ENCODE measurements at places on chromosomes 5 and 9.

GRCh38 chr5:159440968-159441367 lies 110.7 kb upstream of the IL12B start:
- no peak for DNase-seq

- no peak for DNase-seq
These were observed 362.0 kb downstream of the IRX1 start for GRCh38 chr5:3957658-3958057.

DNA sequence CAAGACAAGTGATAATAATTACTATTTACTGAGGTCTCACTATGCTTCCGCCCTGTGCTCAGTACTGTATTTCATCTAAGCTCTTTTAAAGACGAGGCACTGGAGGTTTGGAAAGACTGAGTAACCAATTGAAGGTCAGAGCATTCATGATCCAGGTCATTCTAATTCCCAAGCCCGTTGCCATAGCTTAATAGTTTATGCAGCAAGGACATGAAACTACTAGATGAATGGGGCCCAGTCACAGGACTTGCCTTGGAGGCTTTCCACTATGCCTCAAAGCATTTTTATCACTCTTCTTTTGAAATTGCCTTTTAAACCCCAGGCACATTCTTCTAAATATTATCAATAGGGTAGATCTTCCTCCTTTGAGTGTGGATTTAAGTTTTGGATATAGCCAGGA lies 17.2 kb upstream of the NFIB start:
- no peak for DNase-seq

DNA sequence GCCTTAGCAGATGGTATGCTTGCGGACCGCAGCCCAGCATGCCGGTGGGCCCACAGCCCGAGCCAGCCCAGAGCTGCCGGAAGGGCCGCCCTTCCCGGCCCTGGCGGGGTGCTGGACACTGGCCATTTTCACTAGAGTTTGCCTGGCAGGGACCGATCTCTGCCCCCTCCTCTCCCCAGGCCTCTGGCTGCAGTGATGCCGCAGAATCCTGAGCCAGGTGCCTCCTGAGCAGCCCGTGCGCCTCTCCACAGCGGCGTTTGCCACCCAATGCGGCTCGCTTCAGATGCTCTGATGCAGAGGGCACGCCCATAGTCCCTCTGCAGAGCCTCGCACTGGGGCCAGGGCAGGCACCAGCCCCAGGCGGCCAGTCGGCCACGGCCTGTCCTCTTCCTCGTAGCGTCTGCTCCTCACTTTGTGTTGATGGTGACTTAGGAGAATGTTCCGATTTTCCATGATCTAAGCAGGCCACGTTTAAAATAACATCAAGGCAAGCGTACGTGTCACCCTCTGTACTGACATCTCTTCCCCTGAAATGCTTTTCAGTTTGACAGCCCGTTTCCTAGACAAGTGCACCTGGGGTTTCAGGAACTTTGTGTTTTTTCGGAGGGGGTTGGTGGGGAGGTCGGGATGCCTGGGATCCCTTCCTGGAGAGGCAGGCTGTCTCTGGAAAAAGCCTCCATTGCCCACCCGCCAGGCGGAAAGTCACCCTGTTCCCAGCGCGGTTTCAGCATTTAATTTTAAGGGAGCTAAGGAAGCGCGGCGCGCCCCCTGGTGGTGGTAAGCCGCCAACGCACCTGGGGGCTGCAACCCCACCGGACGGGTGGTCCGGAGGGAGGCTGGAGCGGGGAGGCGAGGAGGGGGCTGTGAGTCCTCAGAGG lies 29.8 kb upstream of the HMCN2 start:
- peak; percentile 86 for DNase-seq

GRCh38 chr5:136337788-136338187 lies 27.6 kb downstream of the TRPC7 start:
- no peak for DNase-seq

- peak; percentile 22 for DNase-seq
These were observed 2.6 kb upstream of the DAPK1 start for GRCh38 chr9:87494970-87495471.

GRCh38 chr9:127776924-127777289 lies 1.6 kb downstream of the SH2D3C start:
- no peak for DNase-seq

DNA sequence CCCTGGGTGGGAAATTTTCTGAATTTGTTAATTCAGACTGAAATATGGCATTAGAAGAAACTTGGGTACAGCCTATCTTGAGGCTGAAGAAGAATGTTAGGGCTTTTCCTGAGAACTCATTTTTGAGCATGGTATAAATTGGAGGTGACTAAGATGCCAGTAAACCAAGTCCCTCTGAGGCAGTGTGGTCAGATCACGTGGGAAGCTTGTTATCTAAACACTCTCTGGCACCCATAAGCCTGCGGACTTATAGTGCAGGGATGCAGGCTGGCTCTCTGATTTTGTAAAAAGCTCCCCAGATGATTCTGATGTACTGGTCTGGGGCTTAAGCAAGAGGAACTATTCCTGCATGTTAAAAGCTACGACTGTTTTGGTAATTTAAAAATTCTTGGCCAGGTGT lies 34.3 kb downstream of the MTMR12 start:
- DNase-seq: peak; percentile 9

- DNase-seq: no peak
These were observed 11.7 kb upstream of the FGF1 start for GRCh38 chr5:142697356-142698255.

- no peak for DNase-seq
These were observed 36.4 kb upstream of the CCDC152 start for GRCh38 chr5:42720251-42720650.

DNA sequence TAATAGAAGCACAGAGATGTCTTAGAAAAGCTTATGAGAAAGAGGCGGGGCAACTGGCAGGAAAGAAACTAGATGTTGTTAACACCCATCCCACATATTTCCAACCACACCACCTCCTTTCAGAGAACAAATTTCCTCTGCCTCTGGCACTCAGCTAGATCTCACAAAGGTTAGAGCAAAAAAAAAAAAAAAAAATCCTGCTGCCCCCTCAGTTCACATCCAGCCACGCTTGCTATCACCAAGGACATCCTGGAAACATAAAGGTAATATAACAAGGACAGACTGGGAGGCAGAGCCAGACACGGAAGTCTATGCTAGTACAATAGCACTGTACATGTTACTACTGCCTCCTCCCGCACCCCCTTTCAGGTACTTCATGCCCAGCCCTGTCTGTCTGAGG lies 238.0 kb upstream of the PTGER4 start:
- DNase-seq: no peak

DNA sequence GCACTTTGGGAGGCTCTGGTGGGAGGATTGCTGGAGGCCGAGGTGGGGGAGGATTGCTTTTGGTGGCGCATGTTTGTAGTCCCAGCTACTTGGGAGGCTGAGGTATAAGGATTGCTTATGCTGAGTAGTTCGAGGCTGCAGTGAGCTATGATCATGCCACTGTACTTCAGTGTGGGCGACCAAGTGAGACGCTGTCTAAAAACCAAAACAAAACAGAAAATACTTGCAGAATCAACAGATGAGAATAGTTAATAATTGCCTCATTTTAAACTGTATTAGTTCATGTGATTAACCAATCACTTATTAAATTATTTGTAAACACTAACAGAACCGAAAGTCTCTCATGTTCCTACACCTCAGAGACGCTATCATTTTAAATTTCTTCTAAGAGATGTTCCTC lies 118.1 kb downstream of the CCDC171 start:
- DNase-seq: no peak

DNA sequence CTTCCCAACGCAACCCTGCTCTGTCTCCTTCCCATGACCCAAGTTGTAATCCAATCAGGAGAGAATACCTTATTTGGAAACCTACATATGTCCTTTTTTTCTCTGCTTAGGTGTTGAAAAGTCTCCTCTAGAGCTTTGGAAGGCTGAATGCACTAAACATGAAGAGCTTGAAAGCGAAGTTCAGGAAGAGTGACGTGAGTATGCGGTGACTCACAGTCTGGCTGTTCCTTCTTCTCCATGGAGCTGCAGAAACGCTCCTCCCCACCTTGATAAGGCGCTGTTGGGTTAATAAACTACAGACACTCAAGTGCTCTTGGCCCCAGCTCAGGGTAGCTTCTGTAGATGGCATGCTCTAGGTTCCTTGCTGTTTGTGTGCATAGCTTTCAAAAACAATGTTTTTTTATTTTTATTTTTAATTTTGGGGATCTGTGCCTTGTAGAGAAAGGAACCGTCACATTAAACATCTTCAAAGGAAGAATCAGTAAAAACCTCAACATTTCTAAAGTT lies 30.7 kb downstream of the RAI14 start:
- no peak for DNase-seq

- DNase-seq: peak; percentile 47
These were observed 624 bp downstream of the FBXW11 start for GRCh38 chr5:172005708-172006320.

DNA sequence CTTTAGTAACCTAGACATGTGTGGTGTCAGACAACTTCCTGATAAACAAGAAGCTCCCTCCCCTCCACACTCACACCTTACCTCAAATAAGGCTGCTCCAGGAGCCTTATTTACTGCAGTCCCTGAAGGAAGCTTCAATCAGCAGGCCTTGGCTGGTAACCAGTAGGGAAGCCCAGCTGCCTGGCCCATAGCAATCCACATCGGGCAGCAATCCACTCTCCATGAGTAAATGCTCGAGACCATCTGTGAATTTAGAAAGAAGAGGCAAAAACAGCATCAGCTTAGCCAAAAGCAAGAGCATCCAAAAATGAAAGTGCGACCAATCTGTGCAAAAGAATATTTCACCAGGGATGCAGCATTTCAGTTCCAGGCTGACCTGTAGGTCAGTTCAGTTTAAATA lies 213.3 kb upstream of the TUSC1 start:
- DNase-seq: no peak

- DNase-seq: no peak
These were observed 69.8 kb downstream of the SLC46A2 start for GRCh38 chr9:112820881-112821280.

DNA sequence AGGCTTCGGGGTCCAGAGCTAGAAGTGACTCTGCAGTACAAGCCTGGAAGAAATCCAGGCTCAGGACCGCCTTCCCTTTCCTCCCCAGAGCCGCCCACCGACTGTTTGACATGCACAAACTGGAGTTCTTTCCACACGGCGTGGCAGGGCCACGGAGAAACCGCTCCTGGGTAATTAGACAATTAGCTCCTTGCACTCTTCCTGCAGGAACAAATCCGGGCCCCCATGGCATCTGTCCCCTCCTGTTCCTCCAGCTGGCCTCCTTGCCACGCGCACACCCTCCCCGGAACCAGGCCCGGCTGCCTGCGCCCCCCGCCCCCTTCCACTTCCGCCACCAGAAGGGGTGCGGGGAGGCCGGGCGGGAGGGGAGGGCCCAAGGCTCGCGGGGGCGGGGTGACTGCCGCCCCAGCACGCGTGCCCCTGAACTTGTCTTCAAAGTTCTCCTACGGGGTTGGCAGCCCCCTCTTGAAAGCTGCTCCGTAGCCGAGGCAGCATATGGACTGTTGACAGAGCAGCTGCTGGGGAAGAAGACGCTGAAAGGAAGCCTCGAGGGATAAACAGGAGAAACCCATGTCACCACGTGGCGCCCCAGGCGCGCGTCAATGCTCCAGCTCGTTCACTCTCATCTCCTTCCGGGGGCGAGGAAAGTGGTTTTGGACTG lies 74.3 kb downstream of the SEC61B start:
- peak; percentile 97 for DNase-seq

- DNase-seq: no peak
These were observed 47.7 kb upstream of the SARDH start for GRCh38 chr9:133785753-133786370.

- DNase-seq: no peak
These were observed 195.5 kb downstream of the DRD1 start for GRCh38 chr5:175248416-175248905.

DNA sequence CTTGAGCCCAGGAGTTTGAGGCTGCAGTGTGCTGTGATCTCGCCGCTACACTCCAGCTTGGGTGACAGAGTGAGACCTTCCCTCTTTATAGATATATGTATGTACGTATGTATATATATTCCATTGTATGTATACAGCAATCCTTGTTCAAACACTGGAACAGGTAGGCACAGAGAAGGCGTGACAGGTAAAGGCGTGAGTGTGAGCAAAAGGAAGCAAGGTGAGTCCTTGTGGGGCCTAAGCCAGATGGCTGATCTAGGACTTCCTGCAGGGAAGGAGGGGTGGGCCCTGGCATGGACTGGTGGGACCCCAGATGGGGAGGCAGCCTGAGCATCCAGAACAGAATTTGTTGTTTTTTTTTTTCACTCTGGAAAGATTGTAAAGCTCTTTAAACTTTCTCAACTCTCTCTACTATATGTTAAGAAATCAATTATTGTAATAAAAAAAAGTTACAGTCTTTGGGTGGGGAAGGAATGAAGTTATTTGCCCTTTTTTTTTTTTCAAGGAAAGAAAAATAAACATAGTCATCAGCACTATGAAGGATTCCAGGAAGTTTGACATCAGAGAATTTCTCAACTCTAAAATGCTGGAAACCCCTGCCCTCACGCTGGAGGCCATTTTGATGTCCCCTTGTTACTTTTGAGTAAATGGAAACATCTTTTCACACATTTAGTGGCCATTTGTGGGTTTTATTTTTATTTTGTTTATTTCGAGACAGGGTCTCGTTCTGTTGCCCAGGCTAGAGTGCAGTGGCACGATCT lies 38.9 kb upstream of the STXBP1 start:
- DNase-seq: no peak

DNA sequence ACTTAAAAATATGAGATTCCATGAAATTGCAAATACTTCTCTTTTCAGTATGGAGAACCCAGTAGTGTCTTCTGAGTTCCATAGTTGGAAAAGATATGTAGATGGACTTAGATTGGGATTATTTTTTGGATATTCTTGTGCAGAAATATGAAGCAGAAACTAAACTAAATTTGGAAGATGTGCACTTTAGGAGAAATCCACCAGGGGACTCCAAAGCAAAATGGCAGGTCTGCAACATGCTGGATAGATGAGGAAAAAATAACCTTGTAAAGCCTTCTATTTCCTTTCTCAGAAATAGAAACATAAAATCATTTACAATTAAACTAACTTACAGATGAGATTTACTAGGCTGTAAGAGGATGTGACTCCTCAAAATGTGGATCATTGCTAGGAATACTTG lies 49.2 kb upstream of the MINAR2 start:
- no peak for DNase-seq

DNA sequence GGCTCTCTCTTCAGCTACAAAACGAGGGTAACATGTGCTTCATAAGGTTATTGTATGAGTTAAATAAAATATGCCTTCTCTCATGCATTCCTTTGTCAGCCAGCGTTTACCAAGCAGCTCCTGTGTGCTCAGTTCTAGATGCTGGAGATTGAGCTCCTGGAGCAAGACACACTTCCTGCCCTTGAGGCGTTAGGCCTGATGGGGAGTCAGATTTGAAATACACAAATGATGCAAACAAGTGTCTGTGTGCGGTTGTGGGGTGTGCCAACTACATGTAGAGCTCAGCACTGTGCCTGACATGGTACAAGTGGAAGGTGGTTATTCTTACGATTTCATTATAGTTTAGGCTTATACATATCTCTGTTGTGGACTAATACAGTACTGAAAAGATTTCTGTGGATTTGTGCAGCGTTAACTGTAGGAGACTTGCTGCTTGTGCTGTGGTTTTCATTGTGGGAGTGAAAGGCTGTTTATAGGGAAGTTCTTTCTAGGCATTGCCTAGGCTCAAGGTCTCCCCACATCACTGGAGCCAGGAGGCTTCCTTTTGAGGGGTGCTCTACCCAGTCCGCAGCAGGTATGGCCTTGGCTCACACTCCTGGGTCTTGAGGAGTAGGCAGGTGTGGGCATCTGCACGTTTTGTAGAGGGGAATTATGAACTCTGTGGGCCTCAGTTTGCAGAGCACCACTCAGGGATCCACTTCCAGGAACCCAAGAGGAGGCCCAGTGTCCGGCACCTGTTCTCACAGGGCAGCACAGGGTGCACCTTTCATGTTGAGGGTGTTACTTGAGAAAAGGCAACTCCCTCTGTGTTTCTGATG lies 39.8 kb upstream of the ANGPTL2 start:
- DNase-seq: no peak
